ENCODE measurements at places on chromosomes 12 and 14. TPM values are rescaled to one million over a fixed set of nuclear protein-coding genes. Genes with fewer than 3 reads are reported as not detected.
A peak's percentile ranks its signal among the peaks of the same experiment; 100 is the strongest.

DNA sequence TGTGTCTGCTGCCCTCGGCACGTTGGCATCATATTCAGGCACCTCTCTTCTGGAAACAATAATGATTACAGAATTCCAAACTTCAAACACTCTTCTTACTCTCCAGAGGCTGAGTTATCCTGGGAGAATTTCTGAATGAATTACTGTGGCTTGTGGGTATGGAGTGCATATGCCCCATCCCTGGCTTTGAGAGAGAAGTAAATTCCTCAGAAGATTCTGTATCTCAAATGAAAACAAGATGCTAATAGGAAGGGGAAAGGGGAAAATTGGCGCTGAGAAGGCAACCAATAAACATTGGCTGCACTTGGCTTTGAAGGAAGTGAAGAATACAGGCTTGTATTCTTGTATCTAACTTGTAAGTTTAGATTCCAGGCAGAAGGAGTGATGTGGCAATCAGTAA, 132.0 kb upstream of the NOVA1 start:
- H3K36me3 ChIP-seq: no peaks in the 10 kb centered on the region
- no peak overlapping the region for H3K27ac ChIP-seq
- no peak for DNase-seq
- no peaks in the 10 kb centered on the region for H3K27me3 ChIP-seq

DNA sequence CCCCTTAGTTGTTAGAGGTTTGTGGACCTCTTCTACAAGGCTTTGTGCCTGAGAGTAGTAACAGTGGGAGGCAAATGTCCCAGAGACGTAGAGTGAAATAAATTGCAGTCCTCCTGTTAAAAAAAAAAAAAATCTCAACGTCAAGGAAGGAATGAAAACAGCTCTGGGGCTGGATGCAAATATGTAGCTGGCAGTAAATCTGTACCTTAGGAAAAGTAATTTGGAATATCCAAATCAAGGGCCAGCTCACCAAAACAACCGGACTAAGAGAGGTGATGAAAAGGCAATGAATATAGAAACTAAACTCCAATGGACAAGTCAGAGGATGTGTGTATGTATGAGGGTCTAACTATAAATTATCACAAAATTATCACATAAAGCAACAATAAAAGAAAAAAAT, 27.0 kb downstream of the SINHCAF start:
- H3K36me3 ChIP-seq: peaks cover 32% of the 10 kb centered on the region
- H3K27ac ChIP-seq: no peak overlapping the region
- no peak overlapping the region for H3K4me3 ChIP-seq
- no peaks in the 10 kb centered on the region for H3K4me1 ChIP-seq
- DNase-seq: no peak

The BEST3 gene
- total RNA-seq: not detected

GRCh38 chr12:43899574-43899973, 63.7 kb downstream of the TMEM117 start:
- no peak overlapping the region for H3K27ac ChIP-seq
- no peak overlapping the region for H3K4me3 ChIP-seq
- no peaks in the 10 kb centered on the region for H3K27me3 ChIP-seq
- no peaks in the 10 kb centered on the region for H3K36me3 ChIP-seq

- peaks cover 20% of the 10 kb centered on the region for H3K4me1 ChIP-seq
- no peaks in the 10 kb centered on the region for H3K36me3 ChIP-seq
- no peak overlapping the region for H3K27ac ChIP-seq
- H3K27me3 ChIP-seq: no peaks in the 10 kb centered on the region
- no peak for DNase-seq
- H3K4me3 ChIP-seq: no peak overlapping the region
These were observed 6.3 kb upstream of the EVL start for GRCh38 chr14:100058777-100059437.

The CGRRF1 gene
- total RNA-seq: 9.6 TPM

- no peaks in the 10 kb centered on the region for H3K36me3 ChIP-seq
- peaks cover 17% of the 10 kb centered on the region for H3K4me1 ChIP-seq
These were observed 14.0 kb downstream of the TMEM30B start for GRCh38 chr14:61266891-61267740.

The SCNN1A gene
- 55.2 TPM for total RNA-seq

The B3GNT4 gene
- total RNA-seq: 2.9 TPM

DNA sequence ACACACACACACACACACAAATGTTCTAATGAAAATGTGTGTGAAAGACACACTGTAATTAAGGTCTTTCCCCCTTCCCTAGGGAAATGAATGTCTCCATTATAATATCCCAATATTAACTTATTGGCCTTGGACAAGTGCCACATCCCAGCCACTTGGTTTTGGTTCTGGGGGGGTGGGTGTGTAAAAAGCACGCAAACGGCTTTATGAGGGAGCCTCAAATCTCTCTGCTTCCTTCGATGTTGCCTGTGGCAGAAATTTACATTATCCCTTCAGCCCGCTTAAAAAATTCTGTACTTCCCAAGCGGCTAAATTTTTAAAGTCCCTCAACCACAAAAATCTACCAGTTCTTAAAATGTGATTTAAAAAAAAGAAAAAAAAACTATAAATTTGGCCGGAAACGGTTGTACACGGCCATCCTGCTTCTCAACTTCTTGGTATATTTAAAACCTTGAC, 432 bp downstream of the C14orf93 start:
- H3K4me1 ChIP-seq: peaks cover 18% of the 10 kb centered on the region
- H3K36me3 ChIP-seq: no peaks in the 10 kb centered on the region
- H3K4me3 ChIP-seq: peak overlapping the region; percentile 62
- no peaks in the 10 kb centered on the region for H3K27me3 ChIP-seq
- H3K27ac ChIP-seq: peak overlapping the region; percentile 83

The RGS6 gene
- 2.0 TPM for total RNA-seq

DNA sequence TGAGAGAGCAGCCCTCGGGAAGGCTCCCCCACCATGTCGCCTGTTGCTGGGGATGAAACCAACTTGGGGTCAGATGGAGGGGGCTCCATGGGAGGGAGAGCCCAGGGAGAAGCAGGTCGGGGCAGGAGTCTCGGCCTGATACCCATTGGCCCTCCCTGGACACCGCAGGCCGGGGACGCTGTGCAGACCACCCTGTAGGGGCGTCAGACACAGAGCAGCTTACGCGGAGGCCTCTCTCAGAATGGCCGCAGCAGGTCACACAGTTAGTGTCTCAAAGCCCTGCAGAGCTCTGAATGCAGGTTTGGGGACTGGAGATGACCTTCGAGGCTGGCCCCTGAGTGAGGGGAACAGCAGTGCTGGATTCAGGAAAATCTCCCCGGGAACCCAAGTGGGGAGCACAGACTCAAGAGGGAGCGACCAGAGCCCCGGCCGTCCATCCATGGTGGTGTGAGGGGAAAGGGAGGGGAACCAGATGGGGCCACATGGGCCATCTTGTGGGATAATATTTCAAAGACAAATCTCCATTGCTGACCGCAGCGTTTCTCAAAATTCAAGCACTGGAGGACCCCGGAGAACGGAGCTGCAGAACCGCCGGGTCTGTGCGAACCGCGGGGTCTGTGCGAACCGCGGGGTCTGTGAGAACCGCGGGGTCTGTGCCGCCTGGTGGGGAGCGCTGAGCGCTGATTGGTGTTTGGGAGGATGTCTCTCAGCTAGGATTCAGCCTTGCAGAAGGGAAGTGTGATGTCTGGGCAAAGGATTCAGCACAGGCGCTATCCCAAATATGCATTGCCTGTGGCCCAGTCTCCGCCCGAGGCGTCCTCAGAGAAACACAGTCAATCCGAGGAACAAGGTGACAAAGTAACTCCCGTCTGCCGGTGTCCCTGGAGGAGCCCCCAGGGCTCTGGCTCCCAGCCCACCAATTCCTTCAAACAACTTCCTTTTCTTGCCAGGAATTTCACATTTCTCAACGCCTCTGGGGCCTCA, 324.4 kb upstream of the RTL1 start:
- DNase-seq: peak; percentile 77
- H3K36me3 ChIP-seq: no peaks in the 10 kb centered on the region

DNA sequence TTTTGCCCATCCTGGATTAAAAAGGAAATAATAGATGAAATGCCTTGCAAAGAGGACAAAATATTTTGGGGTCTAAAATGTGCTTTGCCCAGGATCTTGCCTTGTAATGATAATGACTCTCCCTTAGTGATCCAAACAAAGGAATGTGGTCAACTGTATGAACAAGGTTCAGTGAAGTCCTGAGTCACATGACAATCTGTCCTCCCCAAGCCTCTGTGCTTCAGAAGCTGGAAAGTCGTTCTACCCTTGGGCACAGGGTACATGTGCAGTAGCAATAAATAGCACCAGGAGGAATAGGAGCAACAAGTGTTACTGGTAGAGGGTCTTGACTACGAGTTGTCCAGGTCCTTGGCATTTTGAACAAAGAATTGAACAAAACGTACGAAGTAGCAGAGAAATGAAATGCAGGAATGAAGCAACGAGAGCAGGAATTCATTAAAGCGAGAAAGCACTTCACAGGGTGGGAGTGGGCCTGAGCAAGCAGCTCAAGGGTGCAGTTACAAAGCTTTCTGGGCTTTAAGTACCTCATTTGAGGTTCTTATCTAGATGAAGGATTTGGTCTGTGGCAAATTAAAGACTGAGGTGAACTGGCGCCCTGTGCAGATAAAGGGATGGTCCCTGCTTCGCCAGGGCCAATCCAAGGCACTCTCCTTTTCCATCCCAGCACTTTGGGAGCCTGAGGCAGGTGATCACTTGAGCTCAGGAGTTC, 65.8 kb downstream of the RESF1 start:
- no peaks in the 10 kb centered on the region for H3K4me1 ChIP-seq
- DNase-seq: no peak
- H3K27me3 ChIP-seq: no peaks in the 10 kb centered on the region
- H3K36me3 ChIP-seq: no peaks in the 10 kb centered on the region
- no peak overlapping the region for H3K4me3 ChIP-seq

- H3K4me3 ChIP-seq: peak overlapping the region; percentile 67
- H3K27me3 ChIP-seq: no peaks in the 10 kb centered on the region
- no peaks in the 10 kb centered on the region for H3K36me3 ChIP-seq
- peak overlapping the region; percentile 96 for H3K27ac ChIP-seq
These were observed 521 bp upstream of the PCED1B start for GRCh38 chr12:47078733-47079467.

The SELPLG gene
- 14.2 TPM for total RNA-seq

The NOVA1 gene
- total RNA-seq: 35.1 TPM

DNA sequence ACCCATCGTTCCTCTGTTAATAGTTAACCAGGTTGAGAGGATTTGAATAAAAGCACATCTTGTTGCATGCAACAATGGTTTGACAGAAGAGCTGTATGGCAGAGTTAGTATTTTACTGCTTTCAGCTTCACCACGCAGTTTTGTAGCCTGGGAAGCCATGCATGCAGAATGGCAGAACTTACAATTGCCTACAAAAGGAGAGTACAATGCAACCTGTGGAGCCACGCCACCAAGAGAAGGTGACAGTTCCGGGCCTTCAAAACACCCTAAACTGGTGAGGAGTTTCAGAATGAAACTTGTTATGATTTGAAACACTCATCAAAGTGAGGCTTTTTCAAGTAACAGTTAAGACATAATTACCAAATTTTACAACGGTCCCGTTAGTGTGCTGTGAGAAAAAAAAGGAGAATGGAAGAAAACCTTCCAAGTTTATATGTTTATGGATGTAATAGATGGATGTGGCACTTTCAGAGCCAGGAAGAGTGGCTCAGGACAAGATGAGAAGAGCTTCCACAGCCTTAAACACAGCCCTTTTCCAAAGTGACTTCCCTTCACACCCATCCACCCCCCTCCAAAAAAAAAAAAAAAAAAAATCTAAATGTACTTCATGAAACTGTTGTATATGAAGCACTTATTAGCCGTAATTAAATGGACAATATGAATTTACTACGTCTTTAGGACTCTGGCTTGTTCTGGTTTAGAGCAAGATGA, 158.7 kb downstream of the EGLN3 start:
- no peak overlapping the region for H3K27ac ChIP-seq
- no peaks in the 10 kb centered on the region for H3K36me3 ChIP-seq
- H3K4me3 ChIP-seq: no peak overlapping the region
- no peaks in the 10 kb centered on the region for H3K27me3 ChIP-seq
- no peak for DNase-seq
- peaks cover 12% of the 10 kb centered on the region for H3K4me1 ChIP-seq

GRCh38 chr14:89371585-89372511, 45.2 kb downstream of the FOXN3 start:
- H3K4me3 ChIP-seq: no peak overlapping the region
- no peaks in the 10 kb centered on the region for H3K27me3 ChIP-seq
- no peak for DNase-seq
- H3K27ac ChIP-seq: no peak overlapping the region
- H3K36me3 ChIP-seq: no peaks in the 10 kb centered on the region

DNA sequence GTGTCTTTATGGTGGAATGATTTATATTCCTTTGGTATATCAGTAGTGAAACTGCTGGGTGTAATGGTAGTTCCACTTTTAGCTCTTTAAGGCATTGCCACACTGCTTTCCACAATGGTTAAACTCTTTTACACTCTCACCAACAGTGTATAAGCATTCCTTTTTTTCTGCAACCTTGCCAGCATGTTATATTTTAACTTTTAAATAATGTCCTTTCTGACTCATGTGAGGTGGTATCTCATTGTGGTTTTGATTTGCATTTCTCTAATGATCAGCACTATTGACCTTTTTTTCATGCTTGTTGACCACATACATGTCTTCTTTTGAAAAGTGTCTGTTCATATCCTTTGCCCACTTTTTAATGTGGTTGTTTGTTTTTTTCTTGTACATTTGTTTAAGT, 142.5 kb downstream of the MSRB3 start:
- H3K4me3 ChIP-seq: no peak overlapping the region
- no peak for DNase-seq
- H3K36me3 ChIP-seq: no peaks in the 10 kb centered on the region
- no peak overlapping the region for H3K27ac ChIP-seq
- no peaks in the 10 kb centered on the region for H3K4me1 ChIP-seq

The GPD1 gene
- 65.3 TPM for total RNA-seq

GRCh38 chr14:100915560-100915959, 12.0 kb upstream of the RTL1 start:
- H3K27me3 ChIP-seq: no peaks in the 10 kb centered on the region
- no peaks in the 10 kb centered on the region for H3K36me3 ChIP-seq
- no peak overlapping the region for H3K27ac ChIP-seq
- DNase-seq: no peak
- H3K4me1 ChIP-seq: no peaks in the 10 kb centered on the region
